ENCODE measurements at places on chromosomes 2 and 18.

DNA sequence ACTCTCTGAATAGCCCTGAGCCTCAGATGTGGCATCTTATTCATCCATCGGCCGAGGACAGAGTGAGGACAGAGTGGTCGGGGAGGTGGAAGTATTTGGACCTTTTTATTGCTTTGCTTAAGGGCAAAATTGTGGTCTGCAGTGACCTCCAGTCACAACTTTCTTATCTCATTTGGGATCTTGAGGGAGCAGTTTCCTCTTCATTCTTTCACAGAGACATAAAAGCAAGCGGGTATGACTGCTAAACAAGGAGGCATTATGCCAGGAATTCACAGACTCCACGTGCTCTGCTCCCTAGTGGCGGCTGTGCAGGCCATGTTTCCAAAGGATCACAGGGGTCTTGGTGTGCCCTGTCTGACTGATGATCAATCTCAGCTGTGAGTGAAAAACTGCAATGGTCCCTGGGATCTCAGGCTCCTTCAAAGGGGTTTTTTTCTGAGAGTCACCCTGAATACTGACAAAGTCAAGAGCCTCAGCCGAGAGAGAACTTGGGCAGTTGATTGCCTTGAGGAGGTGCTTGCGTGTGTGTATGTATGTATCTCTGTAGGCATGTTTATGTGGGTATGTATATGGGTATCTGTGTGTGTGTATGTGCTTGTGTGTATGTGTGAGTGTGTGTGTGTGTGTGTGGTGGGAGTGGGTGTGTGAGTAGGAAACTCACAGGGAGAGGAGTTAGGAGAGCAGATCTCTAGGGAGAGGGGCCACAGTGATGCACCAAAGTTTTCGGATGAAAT is 47.7 kb downstream of the RAPGEF4 start:
- DNase-seq: peak; percentile 92

DNA sequence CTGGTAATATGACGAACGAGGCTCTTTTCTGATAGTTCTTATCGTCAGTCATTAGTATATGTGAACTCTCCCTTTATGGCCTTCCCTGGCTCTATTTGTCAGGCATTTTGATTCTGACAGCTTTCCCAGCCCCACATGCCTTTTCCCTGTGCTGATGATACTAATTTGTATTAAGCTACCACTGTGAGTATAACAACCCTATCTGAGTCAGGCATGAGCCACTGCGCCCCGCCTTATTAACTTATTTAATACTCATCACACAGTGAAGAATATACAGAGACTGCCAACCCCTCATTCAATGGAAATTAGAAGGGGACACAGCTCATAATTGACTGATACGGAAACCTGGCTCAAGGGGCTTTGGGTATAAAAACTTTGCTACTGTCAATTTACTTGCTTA is 140.0 kb downstream of the NETO1 start:
- DNase-seq: peak; percentile 26

DNA sequence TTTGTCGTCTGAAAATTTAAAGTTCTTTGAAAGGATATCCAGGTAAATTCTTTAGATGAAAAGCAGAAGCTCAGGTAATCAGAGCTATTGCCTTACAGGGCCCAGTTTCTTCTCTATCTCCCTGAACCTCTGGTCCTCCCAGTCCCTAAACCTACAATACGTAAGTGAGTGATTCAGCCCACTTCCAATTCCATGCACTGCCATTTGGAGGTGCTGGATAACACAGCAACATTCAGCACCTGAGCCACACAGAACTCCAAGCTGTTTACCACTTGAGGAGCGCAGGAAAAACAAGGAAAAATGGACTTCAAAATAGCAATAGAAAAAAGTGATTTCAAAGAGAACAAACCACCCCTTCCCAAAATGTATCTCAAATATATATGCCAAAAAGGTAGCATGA is 105.0 kb upstream of the DNAJC10 start:
- DNase-seq: no peak

GRCh38 chr2:218005486-218005885 is 2.7 kb upstream of the TNS1 start:
- no peak for DNase-seq

GRCh38 chr18:41165625-41166024 is 789.4 kb upstream of the PIK3C3 start:
- DNase-seq: no peak

GRCh38 chr2:57527685-57528084 is 518.9 kb upstream of the VRK2 start:
- DNase-seq: no peak

GRCh38 chr18:34959211-34959829 is 81.9 kb upstream of the MAPRE2 start:
- no peak for DNase-seq

GRCh38 chr2:231360401-231360800 is 35.1 kb upstream of the B3GNT7 start:
- no peak for DNase-seq

GRCh38 chr2:157290525-157290924 is 33.0 kb downstream of the GALNT5 start:
- no peak for DNase-seq

GRCh38 chr2:239722760-239723470 is 302.2 kb downstream of the NDUFA10 start:
- no peak for DNase-seq

GRCh38 chr2:118442996-118443553 is 354.8 kb downstream of the INSIG2 start:
- no peak for DNase-seq

- no peak for DNase-seq
Observed at GRCh38 chr2:5089409-5089808, 602.8 kb upstream of the SOX11 start.

DNA sequence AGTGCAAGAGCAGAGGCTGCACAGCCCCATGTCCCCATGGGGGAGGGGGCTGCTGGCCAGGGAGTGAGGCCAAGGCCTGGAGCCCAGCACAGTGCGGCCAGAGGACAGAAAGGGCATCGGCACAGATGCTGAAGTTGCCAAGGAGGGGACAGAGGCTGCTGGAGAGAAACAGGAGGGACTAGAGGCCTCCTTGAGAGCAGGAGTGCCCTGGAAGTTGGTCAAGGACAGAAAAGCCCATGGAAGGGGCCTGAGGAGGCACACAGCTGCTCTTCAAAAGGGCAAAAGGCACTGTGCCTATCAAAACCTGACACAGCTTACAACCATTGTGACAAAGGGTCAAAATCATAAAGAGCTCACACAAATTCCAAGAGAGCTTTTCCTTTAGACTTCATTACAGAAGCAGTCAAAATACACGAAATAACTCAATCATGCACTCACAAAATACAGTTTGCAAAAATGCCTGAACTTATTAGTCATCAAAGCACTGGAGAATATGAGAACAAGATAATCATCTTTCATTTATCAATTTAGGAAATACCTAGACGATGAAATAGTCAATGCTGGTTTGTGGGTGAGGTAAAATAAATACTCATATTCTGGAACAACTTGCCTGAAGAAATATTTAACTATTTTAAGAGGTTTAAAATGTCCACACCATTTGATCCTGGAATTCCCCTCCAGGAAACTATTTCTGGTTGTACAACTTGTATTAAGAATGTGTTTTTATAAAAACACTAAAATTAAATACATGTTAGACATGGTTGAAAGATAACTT is 79.6 kb downstream of the USP40 start:
- DNase-seq: peak; percentile 94

- DNase-seq: peak; percentile 45
Observed at GRCh38 chr2:121810959-121811853, 55.8 kb downstream of the TSN start.

DNA sequence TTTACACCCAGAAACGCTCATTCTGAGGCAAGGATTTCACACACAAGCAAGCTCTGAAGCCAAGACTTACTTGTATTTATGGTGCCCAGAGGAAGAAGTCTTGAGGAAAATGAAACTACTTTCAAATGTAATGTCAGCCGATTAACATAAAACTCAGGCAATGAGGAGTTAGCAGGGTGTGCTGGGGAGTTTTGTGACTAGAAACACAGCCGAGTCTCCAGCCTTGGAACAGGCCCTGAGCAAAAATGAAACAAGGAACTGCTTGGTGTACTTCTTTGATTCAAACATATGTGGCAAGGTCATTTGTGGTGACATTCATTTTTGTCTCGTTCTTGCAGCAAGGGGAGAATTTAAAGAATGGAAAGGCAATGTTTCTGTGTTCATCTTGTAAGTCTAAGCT is 4.5 kb downstream of the DYTN start:
- no peak for DNase-seq

DNA sequence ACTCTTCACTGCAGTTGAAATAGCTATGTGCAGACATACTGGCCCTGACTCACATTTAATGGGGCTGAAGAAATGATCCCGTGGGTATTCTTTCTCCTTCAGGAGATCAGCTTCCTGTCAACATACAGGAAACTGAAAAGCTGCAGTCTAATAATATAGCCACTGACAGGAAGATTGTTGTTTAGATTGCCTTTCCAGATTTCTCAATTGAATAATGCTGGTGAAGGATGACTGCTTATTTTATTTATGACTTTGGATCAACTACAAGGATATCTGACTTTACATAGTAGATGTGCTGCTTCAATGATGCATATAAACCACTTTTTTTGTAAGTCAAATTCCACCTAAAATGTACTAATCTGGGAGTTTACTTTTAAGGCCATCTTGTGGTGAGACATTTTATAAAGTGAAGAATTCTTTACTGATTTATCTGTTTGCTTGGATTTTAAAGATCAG is 93.4 kb upstream of the MAP4K3 start:
- no peak for DNase-seq

DNA sequence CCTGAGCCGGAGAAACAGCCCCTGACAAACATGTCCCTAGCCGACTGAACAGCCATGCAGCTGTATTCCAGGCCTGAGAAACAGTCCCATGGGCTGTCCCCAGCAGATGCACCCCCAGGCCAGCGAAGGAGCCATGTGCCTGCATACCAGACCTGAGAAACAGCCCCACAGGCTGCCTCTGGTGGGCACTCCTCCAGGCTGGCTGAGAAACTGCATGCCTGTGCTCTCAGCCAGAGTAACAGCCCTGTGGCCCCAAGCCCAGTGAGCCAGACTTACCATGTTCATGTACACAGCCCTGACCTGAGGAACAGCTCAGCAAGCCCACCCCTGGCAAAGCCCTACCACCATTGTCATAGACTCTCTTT is 24.8 kb downstream of the BOLL start:
- DNase-seq: no peak

DNA sequence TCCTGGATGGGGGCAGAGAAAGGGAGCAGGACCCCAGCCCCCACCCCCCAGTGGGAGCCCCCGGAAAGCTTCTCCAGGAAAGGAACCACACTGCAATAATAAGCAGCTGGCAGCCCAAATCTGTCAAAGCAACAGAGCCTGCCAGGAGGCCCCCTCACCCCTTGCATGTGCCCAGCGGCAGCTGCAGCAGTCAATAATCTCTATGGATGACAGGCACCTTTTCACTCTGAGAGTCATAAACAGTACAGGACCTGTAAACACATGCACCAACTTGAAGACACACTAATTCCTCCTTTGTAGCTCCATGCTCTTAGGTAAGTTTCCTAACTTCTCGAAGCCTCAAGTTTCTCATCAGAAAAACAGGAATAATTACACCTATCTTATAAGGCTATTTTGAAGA is 26.2 kb upstream of the KDM3A start:
- DNase-seq: peak; percentile 71

GRCh38 chr2:104572834-104573233 is 281.1 kb upstream of the POU3F3 start:
- DNase-seq: no peak

DNA sequence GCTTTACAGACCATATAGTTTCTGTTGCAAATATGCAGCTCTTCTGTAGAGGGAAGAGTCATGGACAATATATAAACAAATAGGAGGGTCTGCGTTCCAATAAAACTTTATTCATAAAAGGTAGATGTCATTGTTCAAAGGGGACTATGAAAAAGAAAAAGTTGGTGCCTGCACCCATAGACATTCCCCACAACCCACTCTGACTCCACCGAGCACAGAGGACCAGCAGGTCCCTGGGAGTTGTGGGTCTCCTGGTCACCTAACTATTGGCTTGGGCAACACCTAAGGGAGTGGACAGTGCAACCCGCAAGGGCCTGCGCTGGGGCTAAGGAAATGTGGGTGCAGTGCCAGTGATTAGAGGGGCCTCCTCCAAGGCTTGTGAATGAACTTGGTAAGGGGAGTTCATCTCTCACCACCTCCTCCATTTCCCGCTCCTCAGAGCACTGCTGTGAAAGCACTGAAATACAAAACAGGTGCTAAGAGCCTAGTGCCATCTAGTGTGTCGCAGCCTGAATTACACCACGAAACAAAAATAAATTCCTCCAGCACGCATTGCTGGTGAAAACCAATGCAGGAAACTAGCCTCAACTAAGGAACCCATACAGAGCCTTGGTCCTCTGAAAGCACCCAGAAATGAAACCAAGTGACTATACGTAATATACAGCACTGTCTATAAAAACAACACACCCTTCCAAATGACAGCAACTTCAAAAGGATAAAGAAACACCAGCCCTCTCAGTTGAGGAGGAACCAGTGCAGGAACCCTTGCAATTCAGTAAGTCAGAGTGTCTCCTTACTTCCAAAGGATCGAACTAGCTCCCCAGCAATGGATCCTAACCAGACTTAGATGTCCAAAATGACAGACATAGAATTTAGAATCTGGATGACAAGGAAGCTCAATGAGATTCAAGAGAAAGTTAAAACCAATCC is 166.6 kb downstream of the RNF144A start:
- DNase-seq: peak; percentile 28

DNA sequence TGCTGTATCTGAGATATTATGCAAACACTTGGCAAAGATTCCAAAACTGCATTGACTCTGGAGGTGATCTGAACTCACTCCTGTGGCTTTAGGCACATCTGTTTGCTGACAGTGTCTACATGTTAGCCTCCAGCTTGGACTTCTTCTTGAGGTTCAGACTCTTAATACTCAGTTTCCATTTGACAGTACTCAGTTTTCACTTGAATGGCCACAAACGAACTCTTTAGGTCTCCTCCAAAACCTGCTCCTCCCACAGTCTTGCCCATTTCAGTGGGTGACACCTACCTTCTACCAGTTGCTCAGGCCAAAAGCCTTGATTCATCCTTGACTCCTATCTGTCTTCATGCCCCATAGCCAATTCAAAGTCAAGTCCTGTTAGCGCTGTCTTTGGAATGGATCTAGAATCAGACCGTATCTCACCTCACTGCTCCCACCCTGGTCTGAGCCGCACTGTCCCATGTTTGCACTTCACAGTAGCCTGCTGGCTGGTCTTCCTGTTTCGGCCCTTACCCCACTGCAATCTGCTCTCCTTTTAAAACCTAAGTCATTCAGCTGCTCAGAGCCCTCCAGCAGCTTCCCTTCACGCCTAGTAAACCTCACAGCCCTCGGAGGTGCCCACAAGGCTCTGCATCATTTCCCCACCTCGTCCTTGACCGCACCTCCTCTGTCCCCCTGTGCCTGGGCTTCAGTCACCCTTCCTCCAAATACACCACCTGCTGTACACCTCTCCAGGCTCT is 10.5 kb downstream of the ATG16L1 start:
- no peak for DNase-seq
